ENCODE measurements at places on chromosomes 16 and 17. TPM values are rescaled to one million over a fixed set of nuclear protein-coding genes. Genes with fewer than 3 reads are reported as not detected.

DNA sequence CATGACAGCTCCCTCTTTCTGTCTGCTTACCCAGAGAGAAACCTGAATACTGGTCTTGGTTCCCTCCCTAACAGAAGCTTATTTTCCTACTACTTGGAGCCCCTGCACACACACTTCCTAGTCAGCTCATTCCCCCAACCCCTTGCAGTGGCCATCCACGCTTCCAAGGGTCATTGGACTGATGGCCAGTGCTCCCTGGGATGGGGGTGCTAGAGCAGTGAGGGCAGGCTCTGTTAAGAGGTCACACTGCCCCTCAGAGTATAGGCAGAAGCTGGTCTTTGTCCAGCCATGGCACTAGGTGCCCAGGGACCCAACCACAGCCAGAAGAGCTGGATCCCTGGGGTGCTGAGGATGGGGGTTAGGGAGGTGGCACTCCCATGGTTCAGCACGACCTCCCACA is 12.5 kb downstream of the DRC3 start:
- no peak for DNase-seq

GRCh38 chr16:30541502-30542329 is 7.1 kb upstream of the ZNF747 start:
- DNase-seq, result peak; percentile 56

GRCh38 chr16:398561-399339 is 1.8 kb downstream of the NME4 start:
- DNase-seq, result peak; percentile 74

GRCh38 chr17:2357237-2357636 is 19.9 kb downstream of the SGSM2 start:
- DNase-seq, result no peak

DNA sequence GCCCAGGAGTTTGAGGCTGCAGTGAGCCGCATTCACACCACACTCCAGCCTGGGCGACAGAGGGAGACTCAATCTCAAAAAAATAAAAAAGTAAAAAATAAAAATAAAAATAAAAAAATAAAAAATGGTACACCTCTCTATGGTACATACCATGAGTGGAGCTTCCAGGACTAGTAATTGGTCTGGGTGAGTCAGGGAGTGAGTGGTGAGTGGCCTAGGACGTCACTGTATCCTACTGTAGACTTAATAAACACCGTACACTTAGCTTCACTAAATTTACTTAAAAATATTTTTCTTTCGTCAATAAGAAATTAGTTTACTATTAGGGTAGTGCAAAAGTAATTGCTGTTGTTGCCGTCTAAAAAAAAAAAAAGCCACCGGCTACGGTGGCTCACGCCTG is 9.0 kb downstream of the CDH5 start:
- DNase-seq, result no peak

- no peak for DNase-seq
Measured at GRCh38 chr16:57952909-57953308, 18.0 kb downstream of the CNGB1 start.

GRCh38 chr16:57017251-57017650 is 27.9 kb downstream of the NLRC5 start:
- DNase-seq, result no peak

- no peak for DNase-seq
Measured at GRCh38 chr17:1107777-1108477, 71.9 kb downstream of the ABR start.

GRCh38 chr16:31513126-31513525 is 4.9 kb upstream of the RUSF1 start:
- DNase-seq, result no peak

DNA sequence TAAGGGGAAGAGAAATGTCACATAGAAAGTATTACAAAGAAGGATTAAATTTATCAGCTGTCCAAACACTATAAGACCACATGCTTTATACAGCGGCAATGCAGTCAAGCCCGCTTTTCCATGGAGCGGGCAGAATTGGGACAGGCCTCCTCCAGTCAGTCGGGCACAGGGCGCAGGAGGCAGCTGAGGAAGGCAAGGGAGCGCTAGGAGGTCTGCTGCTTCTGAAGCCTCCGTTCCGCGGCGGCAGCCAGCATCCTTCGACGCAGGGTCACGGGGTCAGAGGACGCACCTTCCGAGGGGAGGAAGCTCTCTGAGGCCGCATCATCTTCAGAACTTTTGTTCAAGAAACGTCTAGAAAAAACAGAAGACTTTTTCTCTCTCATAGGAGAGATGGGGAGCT is 62.6 kb downstream of the AMFR start:
- DNase-seq, result no peak

GRCh38 chr17:68910251-68910705 is 44.9 kb downstream of the ABCA8 start:
- DNase-seq, result peak; percentile 5

DNA sequence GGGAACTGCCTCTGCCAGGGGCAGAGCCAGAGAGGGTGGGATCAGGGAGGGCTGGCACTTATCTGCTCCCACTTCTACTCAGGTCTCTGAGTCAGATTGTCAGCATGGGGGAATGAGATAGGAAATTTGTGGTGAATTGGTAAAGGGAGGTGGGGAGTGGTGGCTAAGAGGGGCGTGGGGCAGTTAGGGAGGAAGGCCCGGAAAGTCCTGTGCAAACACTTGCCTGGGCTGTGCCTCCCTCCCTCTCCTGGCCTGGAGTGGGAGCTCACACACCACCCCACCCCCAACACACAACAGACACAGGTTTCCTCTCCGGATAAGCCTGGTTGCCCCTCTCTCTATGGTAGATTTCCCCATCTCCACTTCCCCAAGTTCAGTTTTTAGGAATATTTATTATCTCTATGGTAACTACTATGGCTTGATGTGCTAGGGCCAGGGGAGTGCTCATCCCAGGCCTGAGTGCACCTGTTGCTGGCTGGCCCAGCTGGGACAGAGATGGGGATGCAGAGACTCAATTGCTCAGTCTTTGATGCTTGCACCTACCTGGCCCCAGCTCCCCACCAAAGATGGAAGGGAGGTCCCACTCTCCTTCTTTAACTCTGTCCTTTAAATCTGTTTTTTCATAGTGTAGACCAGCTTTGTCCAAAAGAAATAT is 2.7 kb downstream of the SPNS2 start:
- no peak for DNase-seq

DNA sequence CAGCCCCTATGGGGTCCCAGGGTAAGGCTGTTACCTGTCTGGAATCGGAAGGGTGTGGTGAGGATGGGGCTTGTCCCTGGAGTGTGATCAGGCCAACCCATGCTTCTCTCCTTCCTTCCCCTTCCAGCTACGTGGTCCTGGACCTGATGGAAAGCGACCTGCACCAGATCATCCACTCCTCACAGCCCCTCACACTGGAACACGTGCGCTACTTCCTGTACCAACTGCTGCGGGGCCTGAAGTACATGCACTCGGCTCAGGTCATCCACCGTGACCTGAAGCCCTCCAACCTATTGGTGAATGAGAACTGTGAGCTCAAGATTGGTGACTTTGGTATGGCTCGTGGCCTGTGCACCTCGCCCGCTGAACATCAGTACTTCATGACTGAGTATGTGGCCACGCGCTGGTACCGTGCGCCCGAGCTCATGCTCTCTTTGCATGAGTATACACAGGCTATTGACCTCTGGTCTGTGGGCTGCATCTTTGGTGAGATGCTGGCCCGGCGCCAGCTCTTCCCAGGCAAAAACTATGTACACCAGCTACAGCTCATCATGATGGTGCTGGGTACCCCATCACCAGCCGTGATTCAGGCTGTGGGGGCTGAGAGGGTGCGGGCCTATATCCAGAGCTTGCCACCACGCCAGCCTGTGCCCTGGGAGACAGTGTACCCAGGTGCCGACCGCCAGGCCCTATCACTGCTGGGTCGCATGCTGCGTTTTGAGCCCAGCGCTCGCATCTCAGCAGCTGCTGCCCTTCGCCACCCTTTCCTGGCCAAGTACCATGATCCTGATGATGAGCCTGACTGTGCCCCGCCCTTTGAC is 2.4 kb downstream of the MAPK7 start:
- no peak for DNase-seq

- DNase-seq, result no peak
Measured at GRCh38 chr17:68514831-68515635, 2.8 kb downstream of the PRKAR1A start.

- no peak for DNase-seq
Measured at GRCh38 chr17:43698678-43699437, 37.1 kb upstream of the MEOX1 start.

- DNase-seq, result no peak
Measured at GRCh38 chr17:73068322-73069153, 23.9 kb downstream of the SLC39A11 start.

GRCh38 chr17:79997011-79997660 is 38.5 kb downstream of the TBC1D16 start:
- DNase-seq, result no peak

DNA sequence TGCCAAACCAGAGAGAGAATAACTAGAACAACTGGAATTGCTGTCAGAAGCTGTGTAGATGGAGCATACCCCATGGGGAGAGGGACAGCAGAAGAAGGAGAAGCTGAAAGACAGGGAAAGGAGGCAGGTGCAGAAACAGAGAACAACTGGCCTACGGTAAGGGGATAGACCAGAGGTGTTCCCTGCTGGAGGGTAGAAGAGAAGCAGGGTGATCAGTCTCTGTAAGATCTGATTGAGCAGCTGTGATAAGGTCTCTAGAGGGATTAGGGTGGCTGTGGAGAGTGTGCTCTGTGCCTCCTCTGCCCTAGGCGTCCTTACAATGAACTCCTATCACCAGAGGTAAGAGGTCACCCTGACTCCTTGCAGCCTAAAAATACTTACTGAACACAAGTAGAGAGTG is 30.4 kb upstream of the HS3ST3B1 start:
- DNase-seq, result no peak

- DNase-seq, result no peak
Measured at GRCh38 chr16:56870276-56870888, 5.4 kb downstream of the SLC12A3 start.

GRCh38 chr17:17348872-17349723 is 45.9 kb downstream of the NT5M start:
- DNase-seq, result no peak

- no peak for DNase-seq
Measured at GRCh38 chr17:31582151-31582907, 190.9 kb downstream of the RAB11FIP4 start.

DNA sequence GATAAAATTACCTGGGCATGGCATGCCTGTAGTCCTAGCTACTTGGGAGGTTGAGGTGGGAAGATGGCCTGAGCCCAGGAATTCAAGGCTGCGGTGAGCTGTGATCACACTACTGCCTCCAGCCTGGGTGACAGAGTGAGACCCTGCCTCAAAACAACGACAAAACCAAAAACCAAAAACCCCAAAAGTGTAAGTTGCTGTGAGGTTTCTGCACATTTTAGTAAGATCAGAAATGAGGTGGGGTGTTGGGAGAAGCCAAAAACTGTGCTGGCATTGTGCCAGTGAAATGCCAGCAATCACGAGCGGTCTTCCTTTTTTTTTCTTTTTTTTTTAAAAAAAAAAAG is 114.6 kb downstream of the PITPNC1 start:
- no peak for DNase-seq

- DNase-seq, result no peak
Measured at GRCh38 chr17:78442648-78443218, 64.3 kb downstream of the PGS1 start.

- DNase-seq, result peak; percentile 98
Measured at GRCh38 chr16:85733839-85734170, 17.1 kb downstream of the C16orf74 start.

DNA sequence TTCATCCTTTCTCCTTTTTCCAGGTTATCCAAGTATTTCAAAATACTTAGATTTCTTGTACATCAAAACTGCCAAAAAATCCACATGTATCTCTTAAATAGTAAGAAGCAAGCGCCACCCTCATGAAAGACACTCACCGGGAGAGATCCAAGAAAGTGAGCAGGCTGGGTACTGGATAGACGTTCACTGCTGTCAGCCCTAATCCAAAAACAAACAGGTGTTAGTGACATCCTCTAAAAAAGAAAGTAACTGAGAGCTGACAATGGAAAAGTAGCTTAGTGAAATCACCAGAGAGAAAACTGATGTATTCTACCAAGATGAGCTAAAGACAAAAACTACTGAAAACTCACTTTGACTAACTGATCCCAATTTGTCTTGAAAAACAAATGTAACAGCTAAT is 46.1 kb downstream of the MARVELD3 start:
- DNase-seq, result no peak

DNA sequence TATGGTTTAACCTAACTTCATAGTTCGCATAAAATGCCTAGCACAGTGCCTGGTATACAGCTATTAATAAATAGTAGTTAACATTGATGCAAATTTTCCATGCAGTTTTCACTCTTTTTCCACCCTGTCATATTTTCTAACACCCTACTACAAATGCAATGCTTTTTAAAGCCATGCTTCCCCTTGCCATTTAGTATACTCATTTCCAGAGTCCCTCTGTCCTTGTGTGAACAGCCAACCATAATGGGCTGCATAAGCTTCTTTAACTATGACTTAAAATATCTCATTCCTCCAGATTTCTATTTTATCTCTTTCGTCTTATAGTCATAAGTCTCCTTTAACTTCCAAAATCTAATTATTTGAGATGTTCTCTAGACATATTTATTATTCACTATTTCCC is 284.1 kb downstream of the GRIN2A start:
- no peak for DNase-seq

- DNase-seq, result no peak
Measured at GRCh38 chr17:30323262-30323894, 10.5 kb downstream of the TMIGD1 start.

GRCh38 chr17:5354886-5355415 is 64.5 kb downstream of the NUP88 start:
- no peak for DNase-seq

DNA sequence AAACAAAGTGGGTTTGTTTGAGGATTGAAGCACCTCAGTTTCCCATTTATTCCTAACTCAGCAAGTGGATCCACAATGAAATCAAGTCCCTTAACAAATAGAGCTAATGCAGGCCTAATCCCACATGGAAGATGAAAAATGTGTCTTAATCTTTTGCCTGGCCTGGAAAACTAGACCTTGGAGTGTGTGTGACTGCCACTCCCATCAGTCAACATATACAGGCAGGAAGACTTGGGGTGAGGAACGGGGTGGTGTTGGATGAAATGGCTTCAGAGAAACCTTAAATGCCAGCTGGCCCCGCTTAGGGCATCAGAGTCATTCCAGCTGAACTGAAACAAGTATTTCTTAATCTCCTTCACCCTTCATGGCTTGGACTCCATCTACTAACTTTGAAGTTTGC is 269.5 kb downstream of the MAF start:
- no peak for DNase-seq

AOC3 gene
- 2.6 TPM for polyA plus RNA-seq

AOC2 gene
- polyA plus RNA-seq, result 2.0 TPM

SDR42E2 gene
- polyA plus RNA-seq, result 0.26 TPM

TMIGD1 gene
- not detected for polyA plus RNA-seq

NPIPA8 gene
- not detected for polyA plus RNA-seq

MOSMO gene
- 9.1 TPM for polyA plus RNA-seq

ZNF48 gene
- 4.8 TPM for polyA plus RNA-seq

FOXK2 gene
- polyA plus RNA-seq, result 12.3 TPM

DLX4 gene
- polyA plus RNA-seq, result 0.80 TPM

B9D1 gene
- polyA plus RNA-seq, result 28.6 TPM

IKZF3 gene
- polyA plus RNA-seq, result 0.05 TPM

ZPBP2 gene
- polyA plus RNA-seq, result 0.28 TPM

CSNK2A2 gene
- polyA plus RNA-seq, result 44.7 TPM

C1QTNF8 gene
- polyA plus RNA-seq, result not detected

ANKS4B gene
- polyA plus RNA-seq, result 0.05 TPM

KRT9 gene
- not detected for polyA plus RNA-seq

NPIPA2 gene
- 21.3 TPM for polyA plus RNA-seq

RNF135 gene
- polyA plus RNA-seq, result 9.8 TPM

GCGR gene
- 0.92 TPM for polyA plus RNA-seq
